ENCODE measurements at places on chromosomes 2 and 18. TPM values are rescaled to one million over a fixed set of nuclear protein-coding genes. Genes with fewer than 3 reads are reported as not detected.

- H3K27me3 ChIP-seq = peaks cover 69% of the 10 kb centered on the region
- peak overlapping the region; percentile 34 for H3K4me3 ChIP-seq
- H3K36me3 ChIP-seq = no peaks in the 10 kb centered on the region
- H3K27ac ChIP-seq = no peak overlapping the region
- peaks cover 29% of the 10 kb centered on the region for H3K4me1 ChIP-seq
- peak; percentile 74 for DNase-seq
Observed at GRCh38 chr2:219059725-219060682, 717 bp downstream of the IHH start.

DNA sequence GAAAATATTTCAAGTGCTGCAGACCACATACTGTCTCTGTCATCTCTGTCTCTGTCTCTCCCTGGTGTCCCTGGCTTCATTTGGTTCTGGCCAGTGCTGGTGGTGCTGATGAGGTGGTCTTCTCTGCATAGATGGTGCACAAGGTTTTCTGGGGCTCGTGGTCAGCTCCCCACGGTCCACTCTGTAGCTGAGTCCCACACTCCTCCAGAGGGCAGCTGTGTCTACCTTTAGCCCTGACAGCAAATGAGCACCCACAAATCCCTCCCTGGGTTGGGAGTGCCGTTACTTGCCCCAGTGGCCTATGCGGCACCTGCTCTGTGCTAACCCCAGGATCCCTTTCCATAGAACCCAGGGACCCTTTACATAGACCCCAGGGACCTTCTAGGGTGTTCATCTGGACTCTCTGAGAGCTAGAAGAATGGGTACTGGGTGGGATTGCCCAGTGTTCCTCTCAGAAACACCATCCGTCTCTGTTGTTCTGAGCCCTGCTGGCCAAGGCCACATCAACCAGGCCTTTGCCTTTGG lies 129.3 kb downstream of the CAPN13 start:
- no peaks in the 10 kb centered on the region for H3K4me1 ChIP-seq
- H3K4me3 ChIP-seq = no peak overlapping the region
- no peaks in the 10 kb centered on the region for H3K36me3 ChIP-seq
- no peaks in the 10 kb centered on the region for H3K27me3 ChIP-seq
- DNase-seq = no peak

GRCh38 chr2:74548900-74549826 lies 4.6 kb downstream of the LOXL3 start:
- peak; percentile 74 for DNase-seq
- H3K27me3 ChIP-seq = no peaks in the 10 kb centered on the region
- peak overlapping the region; percentile 60 for H3K4me3 ChIP-seq
- peaks cover 34% of the 10 kb centered on the region for H3K4me1 ChIP-seq
- H3K36me3 ChIP-seq = no peaks in the 10 kb centered on the region

DNA sequence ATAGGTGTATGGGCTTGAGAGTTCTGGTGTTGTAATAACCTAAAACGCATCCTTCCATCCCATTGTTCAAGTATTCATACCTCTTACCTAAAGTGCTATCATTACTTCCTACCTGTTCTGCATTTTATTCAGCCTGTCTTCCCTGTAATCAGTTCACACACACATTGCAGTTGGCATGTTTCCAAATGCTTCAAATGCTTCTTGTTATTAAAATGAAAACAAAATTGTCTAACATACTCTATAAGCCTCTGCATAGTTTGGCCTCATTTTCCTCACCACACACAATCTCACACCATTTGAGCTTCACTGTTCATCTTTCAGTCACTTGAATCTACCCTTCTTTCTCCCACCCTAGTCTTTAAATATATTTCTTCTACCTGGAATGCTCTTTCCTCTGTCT lies 1178.2 kb upstream of the NRXN1 start:
- H3K4me1 ChIP-seq = no peaks in the 10 kb centered on the region
- no peak overlapping the region for H3K27ac ChIP-seq
- DNase-seq = no peak
- no peaks in the 10 kb centered on the region for H3K36me3 ChIP-seq

DNA sequence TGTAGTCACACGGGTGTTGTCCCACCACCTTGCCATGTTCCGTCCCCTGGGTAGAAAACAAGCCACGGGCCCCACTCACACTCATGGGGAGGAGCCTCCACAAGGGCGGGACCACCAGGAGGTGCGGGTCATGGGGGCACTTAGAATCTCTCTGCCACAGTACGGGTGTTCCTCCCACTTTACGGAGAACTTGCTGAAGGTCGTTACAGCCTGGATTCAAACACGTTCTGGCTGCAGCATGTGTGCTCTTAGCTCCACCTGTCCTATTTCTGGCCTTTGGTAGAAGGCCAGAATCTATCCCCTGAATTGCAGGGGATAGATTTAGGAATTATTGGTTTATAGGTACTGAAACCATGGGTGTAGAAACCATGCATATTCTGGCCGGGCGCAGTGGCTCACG lies 14.9 kb upstream of the CEP192 start:
- H3K4me3 ChIP-seq = no peak overlapping the region
- H3K36me3 ChIP-seq = peaks cover 74% of the 10 kb centered on the region
- no peak overlapping the region for H3K27ac ChIP-seq
- H3K27me3 ChIP-seq = no peaks in the 10 kb centered on the region
- peaks cover 10% of the 10 kb centered on the region for H3K4me1 ChIP-seq
- DNase-seq = no peak

- H3K4me1 ChIP-seq = no peaks in the 10 kb centered on the region
- no peaks in the 10 kb centered on the region for H3K27me3 ChIP-seq
- H3K36me3 ChIP-seq = no peaks in the 10 kb centered on the region
- no peak for DNase-seq
- no peak overlapping the region for H3K27ac ChIP-seq
Observed at GRCh38 chr2:229620289-229620688, 94.1 kb downstream of the DNER start.

DNA sequence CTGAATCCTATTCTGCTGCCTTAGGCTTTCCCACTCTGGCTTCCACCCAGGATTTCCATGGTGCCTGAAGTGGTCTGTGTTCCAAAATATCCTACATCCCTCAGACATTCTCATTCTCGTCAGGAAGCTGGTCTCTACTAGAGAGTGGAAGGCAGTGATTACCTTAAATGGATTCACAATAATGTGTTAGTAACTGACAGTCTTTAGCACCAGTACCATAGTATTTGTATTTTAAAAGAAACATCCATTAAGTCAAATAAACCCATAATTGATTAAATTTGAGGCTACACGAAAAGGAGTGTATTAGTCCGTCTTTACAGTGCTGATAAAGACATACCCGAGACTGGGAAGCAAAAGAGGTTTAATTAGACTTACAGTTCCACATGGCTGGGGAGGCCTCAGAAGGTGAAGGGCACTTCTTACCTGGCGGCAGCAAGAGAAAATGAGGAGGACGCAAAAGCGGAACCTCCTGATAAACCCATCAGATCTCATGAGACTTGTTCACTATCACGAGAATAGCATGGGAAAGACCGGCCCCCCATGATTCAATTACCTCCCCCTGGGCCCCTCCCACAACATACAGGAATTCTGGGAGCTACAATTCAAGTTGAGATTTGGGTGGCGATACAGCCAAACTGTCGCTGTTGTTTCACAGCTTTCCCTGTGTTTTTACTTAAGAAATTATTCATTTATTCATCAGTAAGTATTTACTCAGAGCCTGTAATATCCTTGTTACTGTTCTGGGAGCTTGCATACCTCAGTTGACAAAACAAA lies 306.5 kb downstream of the STK39 start:
- H3K4me3 ChIP-seq = no peak overlapping the region
- no peak overlapping the region for H3K27ac ChIP-seq
- H3K27me3 ChIP-seq = no peaks in the 10 kb centered on the region
- no peak for DNase-seq
- no peaks in the 10 kb centered on the region for H3K36me3 ChIP-seq
- no peaks in the 10 kb centered on the region for H3K4me1 ChIP-seq

DNA sequence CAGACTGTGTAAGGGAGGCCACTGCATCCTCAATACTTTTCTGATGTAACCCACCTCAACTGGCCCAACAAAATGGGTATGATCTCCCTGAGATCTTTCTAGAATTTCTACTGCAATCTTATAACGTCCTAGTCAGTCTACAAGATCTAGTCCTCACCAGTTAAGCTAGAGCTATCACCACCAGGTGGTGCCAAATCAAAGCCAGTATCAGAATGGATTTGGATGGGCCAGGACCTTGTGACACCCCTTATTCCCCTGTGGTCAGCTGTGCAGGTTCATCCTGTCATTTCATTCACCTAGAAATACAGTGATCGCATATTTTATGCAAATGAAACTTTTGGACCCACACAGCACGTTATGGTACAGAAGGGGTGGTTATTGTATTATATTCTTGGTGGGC lies 90.3 kb downstream of the OLA1 start:
- H3K27me3 ChIP-seq = no peaks in the 10 kb centered on the region
- H3K36me3 ChIP-seq = no peaks in the 10 kb centered on the region
- no peaks in the 10 kb centered on the region for H3K4me1 ChIP-seq
- H3K27ac ChIP-seq = no peak overlapping the region

DNA sequence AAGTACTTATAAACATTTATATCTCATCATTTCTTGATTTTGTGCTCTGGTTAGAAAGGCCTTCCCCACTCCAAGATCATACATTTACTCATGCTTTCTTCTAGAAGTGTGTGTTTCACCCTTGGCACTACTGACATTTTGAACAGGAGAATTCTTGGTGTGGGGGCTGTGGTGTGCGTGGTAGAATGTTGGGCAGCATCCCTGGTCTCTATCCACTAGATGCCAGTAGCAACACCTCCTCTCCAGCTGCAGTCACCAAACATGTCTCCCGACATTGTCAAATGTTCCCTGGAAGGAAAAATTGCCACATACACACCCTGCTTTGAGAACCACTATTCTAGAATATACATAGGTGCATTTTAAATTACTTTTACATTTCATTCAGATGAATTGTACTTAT lies 8.7 kb upstream of the TGIF1 start:
- no peak overlapping the region for H3K4me3 ChIP-seq
- H3K27ac ChIP-seq = no peak overlapping the region
- no peaks in the 10 kb centered on the region for H3K27me3 ChIP-seq
- no peaks in the 10 kb centered on the region for H3K4me1 ChIP-seq

- H3K27ac ChIP-seq = no peak overlapping the region
- no peaks in the 10 kb centered on the region for H3K36me3 ChIP-seq
- no peak for DNase-seq
- no peak overlapping the region for H3K4me3 ChIP-seq
- H3K4me1 ChIP-seq = peaks cover 12% of the 10 kb centered on the region
Observed at GRCh38 chr18:2513616-2514015, 57.7 kb downstream of the METTL4 start.

DNA sequence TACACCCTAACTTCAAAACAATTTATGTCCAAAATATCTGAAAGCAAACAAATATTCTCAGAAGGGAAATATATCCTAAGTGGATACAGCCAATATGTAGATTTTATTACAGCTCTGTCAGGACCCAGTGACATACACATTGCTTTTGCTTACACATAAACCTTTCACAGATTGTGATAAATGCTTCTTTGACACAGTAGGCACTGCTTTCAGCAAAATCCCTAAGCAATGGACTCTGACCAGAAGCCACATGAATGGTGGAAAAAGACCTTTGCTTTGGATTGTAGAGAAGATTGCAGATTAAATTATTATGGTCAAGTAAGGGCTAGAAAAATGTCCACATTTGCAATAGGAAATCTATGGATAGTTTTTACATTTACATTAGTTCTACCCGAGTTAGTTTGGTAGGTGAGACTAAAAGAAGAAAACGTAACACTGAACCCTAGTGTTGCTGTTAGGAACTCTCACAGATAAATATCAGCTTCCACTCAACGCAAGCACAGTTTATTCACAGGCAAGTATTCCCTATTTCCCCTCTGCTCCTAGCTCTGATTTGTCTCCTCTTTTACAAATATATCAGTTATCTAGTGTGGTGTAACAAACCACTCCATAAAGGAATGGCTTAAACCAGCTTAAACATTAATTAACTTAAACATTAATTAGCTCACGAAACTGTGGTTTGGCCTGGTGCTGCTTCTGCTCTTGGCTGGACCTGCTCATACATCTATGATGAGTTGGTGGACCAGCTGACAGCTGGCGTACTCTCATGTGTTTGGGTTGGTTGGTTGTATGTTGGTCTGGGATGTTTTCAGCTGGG lies 23.6 kb upstream of the SERPINE2 start:
- no peak overlapping the region for H3K27ac ChIP-seq
- no peaks in the 10 kb centered on the region for H3K27me3 ChIP-seq

DNA sequence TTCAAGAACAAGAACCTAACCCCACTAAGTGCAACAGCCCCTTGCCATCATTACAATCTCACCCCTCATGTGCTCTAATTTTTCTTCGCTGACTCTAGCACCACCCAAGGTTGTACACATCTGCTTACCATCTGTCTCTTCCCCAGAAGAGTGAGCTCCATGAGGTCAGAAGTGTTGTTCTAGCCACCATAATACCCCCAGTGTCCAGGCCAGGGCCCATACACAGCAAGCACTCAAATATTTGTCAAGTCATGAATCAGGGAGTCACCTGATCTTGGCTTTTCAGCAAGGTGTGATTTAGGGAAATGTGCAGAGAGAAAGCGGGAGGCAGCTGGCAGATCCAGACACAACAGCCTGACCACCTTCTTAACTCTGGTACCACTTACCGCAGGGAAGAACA lies 5.7 kb downstream of the ERCC3 start:
- DNase-seq = no peak
- no peak overlapping the region for H3K4me3 ChIP-seq
- no peaks in the 10 kb centered on the region for H3K27me3 ChIP-seq

DNA sequence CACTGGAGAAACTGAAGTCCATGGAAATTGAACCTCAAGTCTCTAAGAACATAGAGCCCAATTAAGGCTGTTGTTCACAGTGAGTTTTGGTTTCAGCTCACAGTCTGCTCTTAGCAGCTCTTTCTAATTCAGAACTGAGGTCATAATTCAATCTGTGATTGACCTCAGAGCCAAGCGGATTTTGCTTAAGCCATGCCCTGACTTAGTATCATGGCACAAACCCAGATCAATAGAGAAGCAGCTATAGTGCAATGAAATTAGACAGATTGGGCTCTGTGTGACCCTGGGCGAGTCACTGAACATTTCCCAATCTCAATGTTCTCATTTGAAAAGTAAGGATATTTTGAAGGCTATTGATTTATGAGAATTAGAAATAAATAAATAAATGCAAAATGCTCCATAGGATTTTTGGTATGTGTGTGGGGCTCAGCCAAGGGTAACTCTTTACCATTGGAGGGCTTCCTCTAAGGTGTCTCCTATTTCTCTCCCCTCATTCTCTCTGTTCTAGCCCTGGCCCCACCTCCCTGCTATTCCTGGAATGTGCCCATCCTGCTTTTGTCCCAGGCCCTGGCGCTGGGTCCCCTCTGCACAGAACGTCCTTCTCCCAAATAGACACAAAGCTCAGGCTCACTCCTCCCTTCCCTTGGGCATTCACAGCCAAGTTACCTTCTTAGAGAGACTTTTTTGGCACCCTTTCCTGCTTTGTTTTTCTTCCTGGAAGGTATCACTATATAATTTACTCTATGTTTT lies 239.6 kb downstream of the LPIN1 start:
- H3K27ac ChIP-seq = no peak overlapping the region
- H3K4me1 ChIP-seq = no peaks in the 10 kb centered on the region
- H3K27me3 ChIP-seq = no peaks in the 10 kb centered on the region

- no peaks in the 10 kb centered on the region for H3K36me3 ChIP-seq
- no peak overlapping the region for H3K4me3 ChIP-seq
- no peaks in the 10 kb centered on the region for H3K27me3 ChIP-seq
- H3K27ac ChIP-seq = no peak overlapping the region
Observed at GRCh38 chr2:111034606-111035005, 86.1 kb upstream of the BCL2L11 start.

The SERPINB11 gene
- total RNA-seq = not detected

The HES6 gene
- total RNA-seq = 7.6 TPM

The ACADL gene
- total RNA-seq = 32.9 TPM

The MZT2A gene
- 43.4 TPM for total RNA-seq

The APCDD1 gene
- total RNA-seq = 27.6 TPM

Measured in left lung (tissue), 14 donors.